ENCODE measurements at places on chromosomes 2 and 18. TPM values are rescaled to one million over a fixed set of nuclear protein-coding genes. Genes with fewer than 3 reads are reported as not detected.

The DPP10 gene
- total RNA-seq = not detected

The LYG2 gene
- total RNA-seq = not detected

The ABCG5 gene
- total RNA-seq = not detected

- H3K4me1 ChIP-seq = peaks cover 6% of the 10 kb centered on the region
- DNase-seq = no peak
Measured at GRCh38 chr2:42979870-42980763, 187.7 kb upstream of the HAAO start.

The LIPT1 gene
- total RNA-seq = 4.7 TPM

GRCh38 chr2:47254464-47254863 is 99.4 kb upstream of the STPG4 start:
- H3K27me3 ChIP-seq = no peaks in the 10 kb centered on the region
- H3K36me3 ChIP-seq = no peaks in the 10 kb centered on the region
- DNase-seq = no peak
- H3K27ac ChIP-seq = no peak overlapping the region
- no peaks in the 10 kb centered on the region for H3K4me1 ChIP-seq
- H3K4me3 ChIP-seq = no peak overlapping the region

- H3K4me1 ChIP-seq = peaks cover 29% of the 10 kb centered on the region
- no peak for DNase-seq
- no peaks in the 10 kb centered on the region for H3K36me3 ChIP-seq
Measured at GRCh38 chr18:38932752-38933151, 1367.2 kb upstream of the CELF4 start.

DNA sequence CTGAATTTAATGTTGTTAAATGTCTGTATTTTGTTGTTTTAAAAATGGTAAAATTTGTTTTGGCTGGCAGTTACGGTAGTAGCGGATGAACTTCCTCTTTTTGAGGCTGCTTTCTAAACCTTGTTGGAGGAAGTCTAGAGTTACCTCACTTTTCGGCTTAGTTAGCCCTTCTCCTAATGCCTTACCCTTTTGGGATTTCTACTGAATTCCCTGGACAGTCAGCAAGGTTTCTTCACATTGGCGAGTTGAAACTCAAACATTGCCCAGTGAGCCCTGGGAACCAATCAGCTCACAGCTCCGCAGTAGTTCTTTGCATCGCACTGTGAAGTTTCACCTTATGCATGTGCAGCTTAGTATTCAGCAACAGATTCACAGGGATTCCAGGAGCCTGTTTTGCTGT is 55.2 kb downstream of the TMEM247 start:
- peaks cover 5% of the 10 kb centered on the region for H3K36me3 ChIP-seq
- H3K27me3 ChIP-seq = no peaks in the 10 kb centered on the region
- H3K27ac ChIP-seq = peak overlapping the region; percentile 78

Data from activated CD4-positive, alpha-beta T cell treated with anti-CD3 and anti-CD28 coated beads for 36 hours (primary cell).